ENCODE measurements at places on chromosomes 5 and 9. TPM values are rescaled to one million over a fixed set of nuclear protein-coding genes. Genes with fewer than 3 reads are reported as not detected.

The RIMOC1 gene
- 31.5 TPM for total RNA-seq

DNA sequence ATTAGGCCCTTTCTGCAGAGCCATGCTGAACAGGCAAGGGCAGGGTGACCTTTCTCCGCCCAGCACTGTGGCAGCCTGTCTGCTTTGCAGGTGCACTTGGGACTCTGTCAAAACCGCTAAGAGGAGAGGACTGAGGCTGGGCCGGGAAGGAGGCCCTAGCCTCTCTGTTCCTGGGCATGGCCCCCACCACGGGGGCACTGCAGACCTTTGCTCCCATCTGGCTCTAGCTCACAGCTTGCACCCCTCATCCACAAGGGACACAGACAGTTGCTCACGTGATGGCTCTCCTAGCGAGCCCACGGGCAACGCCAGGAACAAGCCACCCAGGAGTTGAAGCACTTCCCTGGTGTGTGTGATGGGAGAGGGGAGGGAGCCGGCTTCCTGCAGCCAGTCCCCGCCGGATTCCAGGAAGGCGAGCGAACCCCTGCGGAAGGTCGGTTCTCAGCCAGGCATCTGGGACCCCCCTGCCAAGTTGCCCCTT, 43.0 kb upstream of the FCN1 start:
- DNase-seq = no peak

- DNase-seq = no peak
These were observed 308.2 kb downstream of the ARL15 start for GRCh38 chr5:54001976-54002775.

GRCh38 chr5:137304226-137304874, 194.8 kb downstream of the SPOCK1 start:
- no peak for DNase-seq

The LHX3 gene
- not detected for total RNA-seq

The SEMA4D gene
- 14.8 TPM for total RNA-seq

Data from endothelial cell (in vitro differentiated cells).